Activated gamma-delta T cell treated with anti-CD3 and anti-CD28 coated beads, Interleukin-2, amount 50 U/mL, for 16 hours (primary cell): ENCODE measurements at places on chromosomes 12 and 14.

DNA sequence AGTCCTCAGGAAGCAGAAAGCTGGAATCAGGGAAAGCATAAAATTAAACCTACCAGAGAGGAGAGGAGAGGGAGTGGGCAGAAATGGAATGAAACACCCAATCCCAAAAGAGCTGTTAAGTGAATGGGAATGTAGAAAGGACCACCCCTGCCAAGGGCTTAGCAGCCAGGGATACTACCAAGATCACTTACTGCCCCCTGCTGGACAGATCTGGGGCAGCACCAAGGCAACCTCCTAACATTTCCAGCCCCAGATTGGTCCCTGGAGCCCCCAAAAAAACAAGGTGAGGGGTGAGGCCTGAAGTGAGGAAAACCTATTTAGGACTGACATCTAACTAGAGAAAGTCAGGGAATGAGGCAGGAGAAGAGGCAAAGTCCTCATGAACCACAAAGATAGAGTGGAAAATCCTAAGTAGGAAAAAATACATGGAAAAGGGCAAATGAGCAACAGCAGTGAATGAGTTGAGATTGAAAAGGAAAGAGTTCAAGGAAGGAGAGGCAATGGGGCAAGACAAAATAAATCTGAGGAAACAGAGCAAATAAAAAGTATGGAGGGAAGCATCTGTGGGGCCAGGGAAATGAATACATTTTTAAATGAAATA, 11.2 kb upstream of the FKBP11 start:
- peak; percentile 85 for DNase-seq

DNA sequence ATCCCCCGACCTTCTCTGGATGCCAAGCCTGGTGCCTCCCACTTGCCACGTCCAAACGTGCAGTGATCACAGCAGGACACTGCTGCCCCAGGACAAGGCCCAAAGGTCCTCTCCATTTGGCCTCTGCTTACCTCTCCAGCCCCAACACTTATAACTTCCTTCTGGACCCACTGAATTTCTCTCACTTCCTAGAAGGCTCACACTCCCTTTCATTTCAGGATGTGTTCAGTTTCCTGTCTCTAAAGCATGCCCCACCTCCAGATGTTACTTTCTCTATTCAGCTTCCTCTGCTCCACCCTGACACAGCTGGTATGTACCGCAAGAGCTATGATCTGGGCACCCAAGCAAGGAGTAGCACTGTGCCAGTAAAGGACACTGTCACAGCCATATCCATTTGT, 33.0 kb downstream of the CDKL1 start:
- no peak for DNase-seq

- no peak for DNase-seq
Measured at GRCh38 chr12:15580431-15580830, 208.8 kb downstream of the EPS8 start.

- no peak for DNase-seq
Measured at GRCh38 chr12:103397536-103397935, 98.2 kb downstream of the C12orf42 start.

- peak; percentile 25 for DNase-seq
Measured at GRCh38 chr14:95480109-95480886, 36.2 kb downstream of the SYNE3 start.

GRCh38 chr14:69773571-69774276, 6.8 kb downstream of the SRSF5 start:
- DNase-seq: no peak

- no peak for DNase-seq
Measured at GRCh38 chr12:115870510-115870909, 407.0 kb downstream of the MED13L start.

DNA sequence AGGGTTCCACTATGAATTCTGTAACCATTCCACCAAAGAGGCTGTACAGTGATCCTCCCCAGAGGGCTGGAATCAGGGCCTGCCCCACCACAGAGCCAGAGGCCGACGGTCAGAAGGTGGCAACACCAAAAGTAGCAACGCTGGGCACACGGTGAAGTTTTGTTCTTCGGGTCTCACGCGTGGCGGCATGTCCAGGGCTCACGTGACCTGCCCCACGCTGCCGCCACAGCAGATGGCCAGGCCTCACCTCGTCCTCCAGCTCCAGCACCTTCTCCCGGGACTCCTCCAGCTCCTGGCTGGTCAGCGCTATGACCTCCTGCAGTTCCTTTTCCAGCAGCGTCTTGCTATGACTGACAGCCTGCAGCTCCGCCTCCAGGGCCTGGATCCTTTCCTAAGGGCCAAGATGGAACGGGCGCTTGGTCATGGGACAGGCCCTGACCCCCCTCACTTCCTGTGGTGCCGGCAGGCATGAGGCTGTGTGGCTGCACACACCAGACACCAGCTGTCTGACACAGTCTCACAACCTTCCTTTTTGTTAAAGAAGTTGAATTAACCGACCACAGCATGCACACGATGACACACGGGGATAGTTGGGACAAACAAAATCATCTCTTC, 22.4 kb upstream of the ANKLE2 start:
- DNase-seq: no peak

DNA sequence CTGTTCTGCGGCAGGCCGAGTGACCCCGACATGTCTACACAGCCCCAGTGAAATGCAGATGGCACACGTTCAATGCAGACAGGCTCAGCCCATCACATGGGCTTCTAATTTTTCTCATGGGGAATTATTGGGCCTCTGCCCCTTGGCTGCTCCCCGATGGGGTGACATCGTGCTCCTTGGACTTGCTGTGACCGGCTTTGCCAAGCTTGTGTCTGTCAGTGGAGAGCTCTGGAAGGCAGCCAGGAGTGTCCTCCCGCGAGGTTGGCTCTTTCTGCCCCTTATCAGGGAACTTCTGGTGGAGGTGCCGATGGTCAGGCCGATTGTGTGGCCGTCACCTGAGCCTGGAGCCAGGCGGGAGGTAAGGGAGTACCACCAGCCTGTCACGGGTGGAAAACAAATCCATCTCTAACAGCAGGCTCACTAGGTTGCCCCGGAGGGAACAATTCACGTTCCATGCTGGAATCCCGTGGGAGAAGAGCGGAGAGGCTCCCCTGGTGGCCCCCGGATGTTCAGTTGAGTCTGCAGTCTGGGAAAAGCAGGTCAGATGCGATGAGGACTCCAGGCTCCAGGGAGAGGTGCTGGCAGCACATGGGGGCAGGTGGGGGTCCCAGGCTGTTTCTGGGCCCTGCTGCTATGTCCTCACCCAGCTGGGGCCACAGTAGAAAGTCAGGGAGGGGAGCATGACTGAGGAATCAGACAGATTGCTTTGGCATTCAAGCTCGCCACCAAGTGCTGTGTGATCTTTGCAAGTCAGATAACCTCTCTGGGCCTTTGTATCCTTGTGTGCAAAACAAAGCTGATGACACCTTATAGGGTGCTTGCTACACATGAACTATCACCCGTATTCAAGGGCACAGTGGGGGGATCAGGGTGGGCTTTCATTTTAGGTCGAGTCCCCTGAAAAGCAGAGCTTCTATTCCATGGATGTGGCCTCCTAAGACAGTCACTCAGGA, 43.2 kb upstream of the EML1 start:
- DNase-seq: no peak

GRCh38 chr12:1811281-1811947, 9.0 kb upstream of the LRTM2 start:
- DNase-seq: no peak

DNA sequence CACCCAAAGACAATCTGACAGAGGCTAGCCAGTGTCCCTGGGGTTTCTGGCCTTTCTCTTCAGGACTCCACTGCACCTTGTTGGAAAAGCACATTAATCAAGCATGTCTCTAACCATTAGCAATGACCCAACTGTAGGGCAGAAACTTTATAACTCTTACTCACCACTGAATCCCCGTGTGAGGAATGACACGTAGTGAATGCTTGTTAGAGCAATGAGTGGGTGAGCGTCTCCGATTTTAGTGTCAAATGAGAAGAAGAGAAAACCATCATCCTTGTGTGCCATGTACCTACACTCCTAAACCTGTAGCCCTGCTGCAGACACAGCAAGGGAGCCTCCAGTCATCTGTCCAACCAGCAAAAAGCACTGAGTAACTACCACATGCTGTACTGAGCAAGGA, 56.5 kb upstream of the GPR68 start:
- DNase-seq: no peak

GRCh38 chr14:30354439-30354838, 204.5 kb upstream of the G2E3 start:
- no peak for DNase-seq

DNA sequence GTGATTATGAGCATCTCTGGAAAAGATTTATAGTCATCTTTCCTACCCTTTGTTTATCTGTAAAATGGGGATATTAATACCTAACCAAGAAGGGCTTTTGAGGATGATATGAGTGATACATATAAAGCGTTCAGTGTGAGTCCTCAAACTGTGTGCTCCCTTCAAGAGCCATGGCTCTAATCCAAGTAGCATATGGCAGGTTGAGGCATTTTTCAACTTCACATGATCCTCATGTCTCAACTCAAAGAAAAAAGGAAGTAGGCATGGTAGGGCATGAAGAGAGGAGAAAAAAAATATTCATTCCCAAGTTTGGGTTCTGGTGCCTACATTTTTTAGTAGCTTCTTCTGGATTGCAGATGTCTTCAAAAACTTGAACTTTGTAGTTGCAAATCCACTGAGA, 286.3 kb upstream of the ATP2B1 start:
- DNase-seq: no peak

GRCh38 chr12:79934281-79935020, 446 bp downstream of the PPP1R12A start:
- peak; percentile 16 for DNase-seq

GRCh38 chr12:31471051-31471450, 119.9 kb downstream of the DENND5B start:
- no peak for DNase-seq

DNA sequence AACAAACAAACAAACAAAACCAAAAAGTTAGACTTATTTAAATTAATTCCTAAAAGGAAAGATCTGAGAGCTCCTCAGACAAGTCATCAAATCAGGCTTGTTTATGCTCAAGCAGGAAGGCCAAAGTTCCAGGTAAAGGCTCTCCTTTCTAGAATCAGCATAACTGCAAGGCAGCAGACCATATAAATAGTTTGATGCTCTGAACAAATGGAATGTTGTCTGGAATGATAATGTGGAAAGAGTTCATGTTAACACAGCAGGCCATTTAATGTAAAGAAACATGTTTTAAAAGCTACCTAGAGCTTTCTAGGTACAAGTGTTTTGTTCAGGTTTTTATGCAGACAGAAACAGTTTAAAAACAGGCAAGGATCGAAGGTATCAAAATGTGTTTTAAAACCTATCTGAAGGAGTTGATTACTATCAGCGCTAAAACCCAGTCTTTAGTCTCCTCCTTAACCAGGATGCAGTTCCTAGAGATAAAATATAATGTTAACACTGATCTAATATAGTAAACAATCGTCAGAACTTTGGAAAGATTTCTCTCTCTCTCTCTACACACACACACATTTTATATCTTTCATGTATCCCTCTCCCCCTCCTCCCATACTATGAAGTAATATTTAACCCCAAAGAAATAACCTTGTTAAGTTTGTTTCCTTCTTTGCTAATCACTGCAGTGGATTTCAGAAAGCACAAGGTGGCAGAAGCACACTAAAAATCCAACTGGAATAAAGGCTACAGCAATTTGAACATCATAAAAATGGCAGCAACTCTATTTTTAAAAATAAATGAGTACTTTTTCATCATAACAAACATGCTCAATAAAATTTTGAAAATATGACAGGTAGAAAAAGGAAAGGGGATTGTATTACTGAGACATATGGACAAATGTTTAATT, 135.5 kb downstream of the PAWR start:
- DNase-seq: no peak

DNA sequence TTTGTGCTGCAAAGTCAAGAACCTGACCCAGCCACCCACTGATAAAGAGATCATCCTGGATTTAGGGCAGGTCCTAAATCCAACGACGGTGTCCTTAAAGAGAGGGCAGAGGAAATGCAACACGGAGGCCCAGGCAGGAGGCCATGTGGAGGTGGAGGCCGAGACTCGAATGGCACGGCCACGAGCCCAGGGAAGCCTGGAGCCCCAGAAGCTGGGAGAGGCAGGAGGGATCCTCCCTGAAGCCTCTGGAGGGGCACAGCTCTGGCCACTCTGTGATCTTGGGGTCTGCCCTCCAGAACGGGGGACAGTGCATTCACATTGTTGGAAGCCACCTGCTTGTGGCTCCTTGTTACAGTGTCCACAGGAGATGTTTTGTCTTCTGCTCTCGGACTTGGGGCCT, 63.0 kb downstream of the GALNT9 start:
- DNase-seq: no peak

- no peak for DNase-seq
Measured at GRCh38 chr12:24754690-24755638, 193.9 kb downstream of the BCAT1 start.

GRCh38 chr12:106308611-106309010, 6.1 kb downstream of the TCP11L2 start:
- no peak for DNase-seq

- no peak for DNase-seq
Measured at GRCh38 chr14:105495101-105495989, 4.3 kb downstream of the TEDC1 start.

DNA sequence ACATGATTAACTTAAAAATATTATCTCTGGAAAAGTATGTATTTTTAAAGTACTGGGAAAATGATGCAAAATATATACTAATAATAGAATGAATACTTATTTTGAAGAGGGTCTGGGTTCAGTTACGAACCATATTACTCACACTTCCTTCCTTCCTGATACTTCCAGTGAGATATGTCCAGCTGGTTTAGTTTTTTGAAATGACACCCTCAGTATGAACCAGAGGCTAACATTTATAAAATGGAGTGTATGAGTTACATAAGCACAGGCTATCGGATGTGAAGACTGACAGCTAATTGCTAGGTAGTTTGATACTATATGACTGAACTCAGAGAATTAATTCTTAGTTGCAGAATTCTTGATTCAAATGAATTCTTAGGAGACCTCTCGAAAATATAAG, 122.9 kb downstream of the OTOGL start:
- DNase-seq: no peak

- DNase-seq: no peak
Measured at GRCh38 chr12:41970744-41971143, 173.9 kb downstream of the GXYLT1 start.

DNA sequence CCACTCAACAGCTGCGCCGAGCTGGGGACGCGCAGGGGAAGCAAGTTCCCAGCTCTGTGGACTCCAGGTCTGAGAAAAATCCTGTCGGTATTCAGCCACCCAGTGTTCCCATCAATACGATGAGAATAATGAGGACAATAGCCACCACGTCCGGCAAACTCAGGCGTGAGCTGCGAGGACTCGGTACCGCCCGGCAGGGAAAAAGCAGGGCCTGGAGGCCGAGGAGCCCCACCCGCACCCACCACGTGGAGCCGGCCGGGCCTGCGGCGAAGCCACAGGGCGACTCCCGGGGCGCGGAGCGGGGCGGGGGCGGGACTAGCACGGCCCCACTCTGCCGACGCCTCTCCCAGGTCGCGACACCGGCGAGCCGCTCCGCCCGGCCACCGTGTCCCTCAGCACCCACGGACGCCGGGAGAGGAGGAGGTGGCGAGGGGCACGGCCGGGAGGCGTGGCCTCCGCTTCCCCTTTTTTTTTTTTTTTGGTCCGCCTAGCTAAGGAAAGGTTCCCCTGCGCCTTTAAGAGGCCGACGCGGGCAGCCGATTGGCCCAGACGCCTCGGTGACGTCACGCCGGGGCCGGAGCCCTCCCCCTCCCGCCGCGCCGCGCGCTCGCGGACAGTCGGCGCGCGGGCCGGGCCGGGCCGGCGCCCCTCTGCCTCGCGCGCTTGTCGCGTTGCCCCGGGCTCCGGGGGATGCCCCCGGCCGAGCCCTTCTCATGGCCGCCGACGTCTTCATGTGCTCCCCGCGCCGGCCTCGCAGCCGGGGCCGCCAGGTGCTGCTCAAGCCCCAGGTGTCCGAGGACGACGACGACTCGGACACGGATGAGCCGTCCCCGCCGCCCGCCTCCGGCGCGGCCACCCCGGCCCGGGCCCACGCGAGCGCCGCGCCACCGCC, at the start of gene MLXIP:
Gene MLXIP (plus strand): TSS at position 616 of the 892 bp plus-strand sequence. CDS start 98 bp downstream, at position 714.
- DNase-seq: peak; percentile 80

GRCh38 chr12:106906715-106907114, 49.0 kb upstream of the TMEM263 start:
- DNase-seq: no peak
